ENCODE measurements at places on chromosomes 13 and 19.

DNA sequence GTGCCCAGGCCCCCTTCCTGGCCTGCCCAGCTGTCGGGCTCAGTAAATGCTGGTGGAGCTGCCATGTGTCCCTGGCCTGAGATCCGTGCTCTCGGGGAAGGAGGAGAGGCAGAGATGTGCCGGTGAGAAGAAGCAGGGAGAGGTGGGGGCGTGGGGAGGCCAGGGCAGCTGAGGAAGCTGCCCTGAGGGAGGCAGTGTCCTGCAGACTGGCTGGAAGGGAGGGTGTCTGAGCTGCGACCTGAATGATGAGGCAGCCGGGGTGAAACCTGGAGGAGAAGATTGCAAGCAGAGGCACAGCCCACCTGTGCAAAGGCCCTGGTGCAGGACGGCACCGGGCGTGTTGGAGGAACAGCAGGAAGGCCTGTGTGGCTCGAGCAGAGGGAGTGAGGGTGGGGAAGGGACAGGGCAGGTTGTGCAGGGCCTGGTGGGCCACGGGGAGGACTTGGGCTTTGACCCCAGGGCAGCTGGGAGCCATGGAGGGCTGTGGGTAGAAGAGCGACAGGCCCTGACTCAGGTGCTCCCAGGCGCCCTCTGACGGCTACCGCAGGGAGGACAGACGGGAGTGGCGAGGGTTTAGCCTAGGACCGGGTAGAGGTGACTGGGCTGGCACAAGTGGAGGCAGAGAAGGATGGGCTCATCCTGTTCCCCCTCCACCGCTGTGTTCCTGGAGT, 14.0 kb upstream of the CELF5 start:
- DNase-seq, result no peak

DNA sequence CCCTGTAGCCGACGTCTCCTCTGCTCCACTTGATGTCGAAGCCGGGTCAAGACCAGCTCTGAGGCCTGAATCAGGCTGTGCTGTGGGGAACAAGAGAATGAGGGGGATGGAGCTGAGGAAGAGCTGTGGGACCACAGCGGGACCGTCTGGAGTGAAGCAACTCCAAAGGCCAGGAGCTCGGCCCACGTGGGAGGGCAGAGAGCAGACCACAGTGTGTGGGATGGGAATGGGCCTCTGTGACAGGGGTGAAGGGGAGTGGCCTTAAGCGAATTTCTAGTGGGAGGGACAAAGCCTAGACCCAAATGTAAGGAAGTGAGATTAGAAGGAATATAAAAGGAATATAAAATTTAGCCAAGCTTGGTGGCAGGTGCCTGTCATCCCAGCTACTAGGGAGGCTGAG, 3.8 kb upstream of the SLC8A2 start:
- no peak for DNase-seq

- no peak for DNase-seq
Measured at GRCh38 chr13:49586717-49587116, 1.4 kb upstream of the RCBTB1 start.

- no peak for DNase-seq
Measured at GRCh38 chr13:46609052-46609451, 56.1 kb downstream of the LRCH1 start.

- DNase-seq, result no peak
Measured at GRCh38 chr19:40889366-40889765, 7.3 kb upstream of the CYP2A7 start.

DNA sequence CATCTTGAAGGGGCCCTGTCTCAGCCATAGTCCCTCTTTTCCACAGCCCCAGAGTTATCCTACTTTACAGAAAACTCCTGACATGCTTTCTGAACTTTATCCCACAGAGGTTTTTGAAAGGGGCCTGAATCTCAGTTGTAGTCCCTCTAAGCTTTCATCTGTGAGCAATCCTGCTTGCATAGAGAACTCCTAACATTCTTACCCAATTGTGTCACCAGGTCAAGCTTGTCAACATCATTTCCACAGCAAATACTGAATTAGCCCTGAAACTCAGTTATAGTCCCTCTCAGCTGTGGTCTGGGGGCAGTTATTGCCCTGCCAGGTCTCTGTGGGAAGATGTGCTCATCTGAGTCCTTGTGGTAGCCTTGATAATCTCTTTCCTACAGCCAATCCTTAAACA, 2190.3 kb upstream of the PCDH20 start:
- no peak for DNase-seq

DNA sequence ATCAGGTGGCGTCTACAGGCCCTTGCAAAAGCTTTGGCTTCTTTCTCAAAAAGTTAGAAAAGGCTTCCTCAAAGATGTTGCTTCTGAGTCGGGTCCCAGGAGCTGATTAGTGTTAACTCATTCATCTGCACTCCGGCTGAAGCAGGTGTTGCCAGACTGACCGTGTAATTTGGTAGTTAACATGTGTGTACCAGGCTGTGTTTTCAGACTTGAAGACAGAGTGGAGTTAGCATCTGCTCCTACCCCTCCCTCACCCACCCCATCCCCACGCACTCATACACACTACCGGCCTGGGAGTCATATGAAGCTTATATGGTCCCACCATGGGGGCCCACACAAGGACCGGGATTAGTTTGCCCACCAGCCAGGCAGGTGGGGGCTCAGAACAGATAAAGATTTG, 111.5 kb downstream of the DNAJC15 start:
- no peak for DNase-seq

- no peak for DNase-seq
Measured at GRCh38 chr13:102322211-102322610, 79.6 kb downstream of the FGF14 start.

- DNase-seq, result no peak
Measured at GRCh38 chr13:101989798-101990350, 412.0 kb downstream of the FGF14 start.

DNA sequence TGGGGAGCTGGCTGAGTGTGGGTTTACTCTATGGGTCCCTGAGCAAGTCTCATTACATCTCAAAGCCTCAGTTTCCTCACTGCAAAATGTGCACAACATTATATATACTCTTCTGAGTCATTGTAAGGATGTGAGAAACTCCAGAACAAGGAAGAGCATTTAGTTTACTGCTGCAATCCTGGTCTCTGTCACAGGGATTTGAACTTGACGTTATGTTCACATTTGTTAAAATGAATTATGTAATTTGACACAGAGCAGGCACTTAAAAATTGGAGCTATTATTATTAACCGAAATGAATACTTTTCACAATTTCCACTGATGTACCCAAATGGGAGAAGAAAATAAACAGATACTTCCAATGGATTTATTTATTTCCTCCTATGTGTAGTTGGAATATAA, 101.0 kb downstream of the STARD13 start:
- no peak for DNase-seq

GRCh38 chr19:4233282-4233853, 4.0 kb downstream of the EBI3 start:
- no peak for DNase-seq

DNA sequence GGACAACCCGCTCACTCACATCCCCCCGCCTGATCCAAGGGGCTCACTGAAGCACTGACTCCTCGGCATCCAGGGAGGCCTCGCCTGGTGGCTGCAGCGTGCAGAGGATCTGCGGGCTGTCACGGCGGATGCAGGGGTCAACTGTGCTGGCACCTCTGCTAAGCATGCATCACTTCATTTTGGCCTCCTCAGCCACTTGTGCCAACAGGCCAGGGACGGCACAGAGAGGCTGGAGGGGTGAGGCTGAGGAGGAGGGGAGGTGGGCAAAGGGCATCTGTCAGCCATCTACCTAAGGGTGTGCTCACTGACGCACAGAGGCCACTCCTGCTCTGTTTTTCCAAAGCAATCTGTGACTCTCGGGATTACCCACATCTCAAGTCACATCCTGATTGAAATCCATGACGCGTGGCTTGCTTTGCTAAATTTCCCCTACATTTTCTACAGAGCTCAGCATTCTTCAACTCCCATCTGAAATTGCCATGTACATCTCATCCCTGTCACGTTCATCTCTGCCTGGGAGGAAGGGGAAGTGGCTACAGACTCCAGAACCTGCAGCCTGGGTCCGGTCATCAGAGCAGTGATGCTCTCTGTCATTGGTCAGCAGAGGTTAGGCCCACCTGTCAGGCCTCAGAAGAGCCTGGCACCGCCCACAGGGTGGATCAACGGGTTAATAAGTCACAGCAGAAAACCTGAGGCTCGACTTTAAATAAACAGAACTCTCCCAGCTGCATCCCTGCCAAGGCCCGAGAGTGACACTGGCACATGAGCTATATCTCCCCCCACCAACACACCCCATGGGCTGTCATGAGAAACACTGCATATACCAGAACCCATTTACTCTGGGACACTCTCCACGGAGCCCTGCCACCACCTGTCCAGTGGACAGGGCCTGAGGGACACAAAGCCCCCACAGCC, 17.6 kb downstream of the ELL start:
- DNase-seq, result no peak

- no peak for DNase-seq
Measured at GRCh38 chr13:25729201-25729600, 322.6 kb downstream of the SHISA2 start.

GRCh38 chr19:53147645-53148044, 11.2 kb downstream of the ZNF347 start:
- DNase-seq, result no peak

GRCh38 chr19:10290876-10291553, 1.3 kb downstream of the ICAM5 start:
- DNase-seq, result no peak

DNA sequence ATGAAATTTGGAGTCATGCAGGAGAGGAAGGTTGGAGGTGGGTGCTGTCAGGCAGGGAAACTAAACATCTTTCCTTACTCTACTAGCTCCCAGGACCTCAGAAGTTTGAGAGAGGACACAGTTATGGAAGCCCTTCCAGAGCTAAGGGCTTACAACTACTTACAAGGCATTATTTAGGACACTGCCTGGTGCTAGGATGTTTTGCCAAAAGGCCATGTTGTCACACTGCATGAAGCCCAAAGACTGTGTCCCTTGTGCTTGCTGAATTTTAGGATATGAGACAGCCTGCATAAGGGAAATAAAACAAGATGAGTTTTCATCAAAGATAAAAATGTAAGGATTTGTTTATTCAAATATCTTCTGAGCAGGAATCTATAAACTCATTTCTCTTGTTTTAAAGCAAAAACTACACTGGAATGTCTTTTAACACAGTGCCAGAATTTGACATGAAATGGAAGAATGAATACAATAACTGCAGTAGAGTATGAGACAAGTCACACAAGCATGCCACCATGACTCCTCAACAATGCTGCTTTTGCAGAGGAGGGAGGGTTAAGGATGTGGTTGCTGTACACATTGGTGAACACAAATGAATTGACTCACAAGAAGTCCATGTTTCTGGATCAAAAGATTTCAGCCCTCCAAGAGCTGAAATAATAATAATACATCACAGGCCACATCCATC, 258.4 kb downstream of the SPRY2 start:
- no peak for DNase-seq

- no peak for DNase-seq
Measured at GRCh38 chr19:1250437-1251260, 2.3 kb downstream of the MIDN start.

- DNase-seq, result no peak
Measured at GRCh38 chr13:45892513-45892912, 41.0 kb upstream of the SIAH3 start.

All from breast epithelium (tissue), 4 donors.